ENCODE measurements at places on chromosomes 3 and 15. TPM values are rescaled to one million over a fixed set of nuclear protein-coding genes. Genes with fewer than 3 reads are reported as not detected.

GRCh38 chr3:196320137-196320536 lies 2.1 kb upstream of the DYNLT2B start:
- no peak for DNase-seq

- no peak for DNase-seq
Measured at GRCh38 chr3:20405744-20406143, 219.7 kb upstream of the SGO1 start.

DNA sequence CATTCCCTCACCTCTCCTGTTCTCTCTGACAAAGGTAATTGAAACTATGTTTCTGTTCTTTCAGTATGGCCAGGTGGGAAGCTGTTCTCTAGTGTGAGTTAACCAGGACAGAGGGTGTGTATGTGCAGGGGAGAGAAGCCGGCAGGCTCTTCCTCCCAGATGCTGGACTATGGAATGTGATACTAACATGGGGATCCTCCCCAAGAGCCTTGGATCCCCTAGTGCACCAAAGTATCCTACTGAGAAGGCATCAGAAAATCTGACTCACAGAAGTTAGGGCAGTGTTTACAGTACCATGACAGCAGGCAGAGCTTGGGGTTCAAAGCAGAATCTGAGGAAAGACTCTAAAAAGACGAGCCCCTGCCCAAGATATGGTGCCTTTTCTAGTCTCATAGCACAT lies 123.1 kb downstream of the APBA2 start:
- no peak for DNase-seq

GRCh38 chr3:61524933-61525332 lies 36.4 kb upstream of the PTPRG start:
- no peak for DNase-seq

The HAUS2 gene
- 18.6 TPM for polyA plus RNA-seq

DNA sequence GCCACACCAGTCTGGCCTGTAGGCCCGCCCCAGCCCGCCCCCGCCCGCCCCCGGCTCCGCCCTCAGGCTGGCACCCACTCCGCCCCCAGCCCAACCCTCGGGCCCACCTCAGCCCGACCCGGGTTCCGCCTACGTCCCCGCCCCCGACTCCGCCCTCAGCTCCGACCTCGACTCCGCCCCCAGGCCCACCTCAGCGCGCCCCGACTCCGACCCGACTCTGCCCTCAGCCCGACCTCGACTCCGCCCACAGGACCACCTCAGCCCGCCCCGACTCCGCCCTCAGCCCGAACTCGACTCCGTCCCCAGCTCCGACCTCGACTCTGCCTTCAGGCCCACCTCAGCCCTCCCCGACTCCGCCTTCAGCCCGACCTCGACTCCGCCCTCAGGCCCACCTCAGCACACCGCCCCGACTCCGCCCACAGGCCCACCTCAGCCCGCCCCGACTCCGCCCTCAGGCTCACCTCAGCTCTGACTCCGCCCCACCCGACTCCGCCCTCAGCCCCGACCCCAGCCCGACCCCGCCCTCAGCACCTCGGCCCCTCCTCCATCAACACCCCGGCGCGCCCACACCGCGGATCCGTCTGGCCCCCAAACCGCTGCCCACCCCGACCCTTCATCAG lies at the start of gene RAB43:
Gene RAB43, minus strand, starts transcription at position 13 of the 620 bp plus-strand sequence. CDS start 315 bp downstream, outside the sequence.
- peak; percentile 92 for DNase-seq

The LMAN1L gene
- 0.41 TPM for polyA plus RNA-seq

The ATP10A gene
- 2.6 TPM for polyA plus RNA-seq

- DNase-seq = no peak
Measured at GRCh38 chr3:105844704-105845103, 24.1 kb downstream of the CBLB start.

DNA sequence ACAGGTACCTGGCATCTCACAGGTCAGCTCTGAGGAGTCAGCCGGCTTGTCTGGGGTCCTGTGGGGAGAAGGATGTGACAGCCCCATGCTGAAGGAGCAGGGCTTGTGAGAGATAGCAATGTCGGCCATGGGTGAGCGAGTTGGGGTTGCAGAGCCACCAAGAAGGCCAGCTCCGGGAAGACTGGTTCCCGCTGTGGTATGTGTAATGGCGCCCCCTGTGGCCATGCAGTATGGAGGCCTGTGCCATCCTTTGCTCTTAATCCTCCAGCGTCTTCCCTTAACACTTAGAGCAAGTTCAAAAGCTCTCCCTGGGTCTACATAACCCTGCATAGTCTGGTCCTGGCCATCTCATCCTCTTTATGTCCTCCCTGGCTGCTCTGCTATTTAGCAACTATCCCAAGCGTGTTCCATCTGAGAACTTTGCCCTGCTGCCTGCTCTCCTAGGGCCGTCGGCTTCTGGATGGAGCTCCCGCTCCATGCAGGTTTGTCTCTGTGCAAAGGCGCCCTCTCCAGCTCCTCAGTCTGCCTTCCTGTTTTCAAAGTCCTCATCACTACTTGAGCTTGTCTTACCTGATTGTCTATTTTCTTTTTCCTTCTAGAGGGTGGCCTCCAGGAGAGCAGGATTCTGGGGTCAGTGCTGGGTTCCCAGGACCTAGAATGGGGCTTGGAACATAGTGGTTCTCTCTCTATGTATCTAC lies 40.8 kb upstream of the IQCF6 start:
- DNase-seq = no peak

DNA sequence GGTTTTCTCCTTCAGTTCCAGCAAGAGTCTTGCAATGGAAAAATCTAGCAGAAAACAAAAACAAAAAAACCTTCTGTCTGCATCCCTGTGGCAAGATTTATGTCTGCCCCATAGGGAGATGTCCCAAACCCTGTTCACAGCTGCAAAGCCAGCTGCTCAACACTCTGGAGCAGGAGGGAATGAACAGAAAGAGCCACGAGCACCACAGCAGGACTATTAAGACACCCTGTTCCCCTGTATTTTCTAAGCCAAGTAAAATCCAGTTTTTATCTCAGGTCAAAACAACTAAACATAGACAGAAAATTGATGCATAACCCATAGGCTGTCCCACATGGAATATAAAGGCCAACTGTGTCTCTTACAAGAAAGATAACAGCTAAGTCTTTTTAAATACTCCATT lies 357.9 kb downstream of the LSAMP start:
- no peak for DNase-seq

DNA sequence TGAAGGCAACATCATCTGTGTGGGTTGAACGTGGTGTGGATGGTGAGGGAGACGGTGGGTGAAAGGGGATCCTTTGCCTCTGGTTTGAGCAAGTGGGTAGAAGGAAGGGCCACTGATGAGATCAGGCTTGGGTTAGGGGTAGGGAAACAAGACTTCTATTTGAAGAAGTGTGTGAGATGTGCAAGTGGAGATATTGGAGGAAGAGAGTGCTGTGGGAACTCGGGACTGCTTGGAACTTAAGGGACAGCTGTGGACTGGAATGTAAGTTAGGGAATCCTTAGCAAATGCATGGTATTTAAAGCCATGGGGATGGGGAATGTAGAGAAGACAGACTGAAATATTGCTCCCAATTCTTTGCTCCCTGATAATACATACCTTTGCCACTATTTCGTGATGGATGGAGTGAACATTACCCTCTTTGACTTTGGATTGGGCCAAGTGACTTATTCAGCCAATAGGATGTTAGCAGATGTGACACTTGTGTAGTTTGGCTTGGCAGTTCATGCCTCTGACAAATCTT lies 30.2 kb upstream of the AMOTL2 start:
- no peak for DNase-seq

DNA sequence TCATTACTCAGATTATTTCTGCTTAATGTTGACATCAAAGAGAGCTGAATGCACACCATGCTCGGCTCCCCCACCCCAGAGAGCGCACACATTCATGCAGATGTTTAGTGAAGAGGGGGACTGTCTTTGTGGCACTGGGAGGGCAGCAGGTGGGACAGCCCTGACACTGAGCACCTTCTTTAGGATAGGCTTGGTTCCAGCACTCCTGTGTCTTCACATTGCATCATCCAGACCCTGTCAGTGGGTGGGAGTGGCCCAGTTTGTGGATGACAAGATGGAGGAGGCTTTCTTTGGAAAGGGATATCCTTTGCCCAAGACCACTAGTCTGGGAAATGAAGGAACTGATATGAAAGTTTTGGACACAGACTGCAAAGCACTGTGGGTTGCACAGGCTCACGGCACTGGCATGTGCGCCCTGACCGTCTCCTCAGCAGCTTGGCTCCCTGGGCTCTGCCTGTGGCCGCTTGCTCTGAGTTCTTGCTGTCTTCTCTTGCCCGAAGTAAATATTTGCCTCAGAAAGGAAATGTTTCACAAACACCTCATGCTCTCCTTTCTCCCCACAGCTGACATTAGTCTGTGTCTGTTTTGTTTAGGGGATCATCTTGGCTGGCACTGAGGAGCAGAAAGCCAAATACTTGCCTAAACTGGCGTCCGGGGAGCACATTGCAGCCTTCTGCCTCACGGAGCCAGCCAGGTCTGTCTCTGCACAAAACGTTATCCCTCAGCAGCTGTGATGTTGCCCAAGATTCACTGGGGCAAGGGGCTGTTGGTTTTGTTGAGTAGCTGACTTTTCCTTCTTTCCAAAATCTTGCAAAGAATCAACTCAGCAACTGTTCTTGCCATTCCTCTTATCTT lies 16.6 kb downstream of the ACAD9 start:
- no peak for DNase-seq

- no peak for DNase-seq
Measured at GRCh38 chr3:129608087-129608935, 1.8 kb upstream of the PLXND1 start.

The HHATL gene
- 3.7 TPM for polyA plus RNA-seq

The CCR4 gene
- polyA plus RNA-seq = 27.9 TPM

DNA sequence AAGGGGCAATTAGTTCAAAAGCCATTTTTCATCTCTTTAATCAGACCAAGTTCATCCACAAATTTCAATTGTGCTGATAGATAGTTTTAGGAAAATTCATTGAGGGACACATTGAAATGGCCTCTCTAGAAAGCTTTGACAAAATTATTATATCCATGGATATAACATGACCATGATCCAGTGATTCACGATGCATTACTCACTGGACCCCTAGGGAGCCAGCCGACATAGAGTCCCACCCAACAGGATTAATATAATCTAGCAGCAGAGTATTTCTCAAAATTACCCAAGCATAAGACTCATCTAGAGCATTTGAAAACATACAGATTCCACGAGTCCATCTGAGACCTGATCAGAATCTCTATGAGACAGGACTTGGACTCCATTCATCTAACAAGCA lies 100.3 kb downstream of the FRMD5 start:
- no peak for DNase-seq

GRCh38 chr3:188624828-188625227 lies 470.9 kb downstream of the LPP start:
- DNase-seq = no peak

- no peak for DNase-seq
Measured at GRCh38 chr3:170762064-170762463, 107.9 kb downstream of the RPL22L1 start.

DNA sequence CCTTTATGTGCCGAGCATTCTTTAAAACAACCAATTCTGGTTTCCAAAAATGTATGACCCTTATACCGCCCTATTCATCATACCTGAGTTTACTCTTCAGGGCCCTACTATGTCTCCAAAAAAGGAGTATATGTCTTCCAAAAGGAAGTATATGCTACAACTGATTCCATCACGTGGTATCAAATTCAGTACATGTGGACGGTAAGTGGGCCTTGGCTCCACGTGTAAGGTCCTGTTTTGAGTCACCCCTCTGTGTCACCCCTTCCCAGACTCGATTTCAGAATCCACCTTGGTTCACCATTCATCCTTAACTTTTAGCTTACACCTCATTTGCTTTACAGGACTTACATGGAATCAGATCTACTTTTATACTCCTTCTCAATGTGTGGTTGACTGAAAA lies 37.8 kb downstream of the ABHD2 start:
- DNase-seq = no peak

The CHL1 gene
- 1.5 TPM for polyA plus RNA-seq

The MITF gene
- polyA plus RNA-seq = 3.2 TPM

DNA sequence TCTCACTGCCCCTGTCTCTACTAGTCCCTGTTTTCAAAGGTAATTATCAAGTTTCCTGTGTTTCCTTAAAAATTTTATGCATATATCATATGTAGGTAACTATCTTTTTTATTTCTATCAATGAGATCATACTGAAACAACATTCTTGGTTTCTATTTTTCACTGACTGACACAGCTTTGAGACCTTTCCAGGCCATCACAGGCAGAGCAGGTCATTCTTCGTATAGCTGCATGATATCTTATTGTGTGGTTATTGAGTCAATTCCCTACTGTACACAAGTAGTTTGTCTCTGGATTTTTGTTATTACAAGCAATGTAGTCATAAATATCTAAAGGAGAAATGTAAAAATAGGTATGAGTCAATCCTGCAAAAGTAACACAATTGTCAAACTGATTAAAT lies 169.6 kb downstream of the CFAP20DC start:
- no peak for DNase-seq

- DNase-seq = no peak
Measured at GRCh38 chr15:73053398-73053723, 1.1 kb downstream of the NEO1 start.

The NLGN1 gene
- polyA plus RNA-seq = 0.16 TPM

- DNase-seq = no peak
Measured at GRCh38 chr15:100216182-100216581, 125.6 kb downstream of the ADAMTS17 start.

DNA sequence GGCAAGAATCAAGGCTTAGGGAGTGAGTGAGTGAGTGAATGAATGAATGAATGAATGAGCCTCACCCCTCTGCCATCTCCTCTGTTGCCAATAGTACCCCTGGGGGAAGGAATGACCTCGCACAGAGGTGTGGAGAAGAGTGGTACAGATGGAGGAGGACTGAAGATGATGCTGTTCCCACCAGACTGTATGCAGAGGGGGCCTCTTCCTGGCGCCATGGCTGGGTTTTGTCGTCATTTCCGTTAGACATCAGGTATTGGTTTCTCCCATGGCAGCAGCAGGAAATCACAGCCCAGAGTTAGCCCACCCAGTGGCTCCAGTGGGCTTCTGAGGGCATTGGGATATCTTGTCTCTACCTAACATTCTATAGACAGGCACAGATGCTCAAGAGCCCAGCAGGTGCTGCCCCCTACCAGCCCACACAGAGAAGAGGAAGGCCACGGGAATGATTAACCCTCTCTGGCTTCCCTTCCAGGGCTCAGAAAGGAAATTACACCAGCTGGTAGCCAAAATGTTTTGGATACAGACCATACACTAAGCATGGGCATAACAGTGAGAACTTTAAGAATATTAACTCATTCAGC lies 109.8 kb upstream of the SLC6A11 start:
- no peak for DNase-seq

The TRIM71 gene
- 0.09 TPM for polyA plus RNA-seq

DNA sequence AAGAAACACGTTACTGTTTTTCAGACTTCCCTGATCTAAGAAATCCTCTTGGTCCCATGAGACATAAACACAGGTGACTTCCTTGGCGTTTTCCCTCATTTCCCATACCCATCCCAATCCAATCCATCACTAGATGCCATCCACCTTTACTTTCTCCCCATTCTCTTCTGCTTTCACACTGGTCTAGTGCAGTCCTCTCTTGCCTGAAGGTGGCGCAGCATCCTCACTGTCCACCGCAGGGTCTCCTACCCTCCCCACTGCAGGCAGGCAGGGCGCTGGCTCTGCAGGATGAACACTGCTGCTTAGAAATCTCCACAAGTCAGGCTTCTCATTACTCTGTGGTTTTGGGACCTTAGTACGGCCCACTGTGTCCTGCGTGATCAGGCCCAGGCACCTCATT lies 58.2 kb downstream of the RAB7A start:
- no peak for DNase-seq

GRCh38 chr3:187735383-187735782 lies 9.9 kb downstream of the BCL6 start:
- no peak for DNase-seq

- no peak for DNase-seq
Measured at GRCh38 chr15:76309601-76310330, 1.5 kb downstream of the ETFA start.

The GPR171 gene
- polyA plus RNA-seq = 42.6 TPM

The APH1B gene
- polyA plus RNA-seq = 9.5 TPM

The MFSD1 gene
- 61.4 TPM for polyA plus RNA-seq

GRCh38 chr15:64430000-64430735 lies 30.2 kb upstream of the ZNF609 start:
- no peak for DNase-seq
